ENCODE measurements at places on chromosomes 5 and 9. TPM values are rescaled to one million over a fixed set of nuclear protein-coding genes. Genes with fewer than 3 reads are reported as not detected.

The HAVCR1 gene
- total RNA-seq, result 1.2 TPM

The C9orf153 gene
- 0.69 TPM for total RNA-seq

- H3K27ac ChIP-seq, result no peak overlapping the region
- H3K4me1 ChIP-seq, result no peaks in the 10 kb centered on the region
- no peak for DNase-seq
- H3K27me3 ChIP-seq, result no peaks in the 10 kb centered on the region
Measured at GRCh38 chr5:141389153-141390042, 1.9 kb downstream of the PCDHGB4 start.

The SUSD3 gene
- 1.2 TPM for total RNA-seq

The SLC6A3 gene
- total RNA-seq, result not detected

- no peak overlapping the region for H3K27ac ChIP-seq
- DNase-seq, result no peak
- no peak overlapping the region for H3K4me3 ChIP-seq
- no peaks in the 10 kb centered on the region for H3K27me3 ChIP-seq
- H3K4me1 ChIP-seq, result no peaks in the 10 kb centered on the region
Measured at GRCh38 chr5:109299557-109299956, 110.2 kb downstream of the PJA2 start.

The FRRS1L gene
- 4.9 TPM for total RNA-seq

- peak within 1 kb of the TSS; percentile 99 for H3K27ac ChIP-seq
- DNase-seq, result peak; percentile 42
- H3K4me1 ChIP-seq, result peaks cover 34% of the 10 kb centered on the region
- peak within 1 kb of the TSS; percentile 90 for H3K4me3 ChIP-seq
- peaks cover 15% of the 10 kb centered on the region for H3K36me3 ChIP-seq
Measured at GRCh38 chr5:111756581-111757354, at the start of gene NREP. TSS of gene NREP (minus strand) at chr5:111757194. CDS start at chr5:111755772, 1,422 bp downstream.

The EGR1 gene
- 49.5 TPM for total RNA-seq

DNA sequence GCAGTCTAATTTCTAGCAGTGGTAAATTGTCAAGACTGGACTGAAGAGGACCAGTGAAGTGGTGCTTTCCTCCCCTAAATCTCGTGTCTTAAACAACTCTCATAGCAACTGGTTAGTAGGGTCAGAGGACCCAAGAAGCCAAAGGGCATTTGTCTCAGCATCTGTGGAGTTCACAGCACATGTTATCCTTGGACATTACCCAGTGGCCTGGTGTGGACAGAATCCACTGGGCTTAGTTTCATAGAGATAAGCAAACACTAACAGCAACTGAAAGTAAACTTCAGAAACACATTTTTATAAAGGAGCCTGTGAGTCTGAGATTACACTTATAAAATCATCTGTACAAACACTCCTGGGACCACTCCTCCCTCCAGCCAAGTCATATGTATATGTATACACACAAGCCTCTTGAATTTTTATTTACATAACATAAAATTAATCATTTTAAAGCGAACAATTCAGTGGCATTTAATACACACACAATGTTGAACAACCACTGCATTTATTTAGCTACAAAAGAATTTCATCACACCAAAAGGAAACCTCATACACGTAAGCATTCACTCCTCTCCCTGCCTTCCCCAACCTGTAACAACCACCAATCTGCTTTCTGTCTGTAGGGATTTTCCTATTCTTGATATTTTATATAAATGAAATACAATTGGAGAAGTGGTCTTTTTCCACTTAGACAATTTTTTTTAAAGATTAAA, 457.8 kb downstream of the RASEF start:
- no peak overlapping the region for H3K4me3 ChIP-seq
- peaks cover 12% of the 10 kb centered on the region for H3K4me1 ChIP-seq
- H3K27me3 ChIP-seq, result peaks cover 1% of the 10 kb centered on the region
- H3K27ac ChIP-seq, result no peak overlapping the region
- no peak for DNase-seq

- H3K27me3 ChIP-seq, result no peaks in the 10 kb centered on the region
- no peaks in the 10 kb centered on the region for H3K36me3 ChIP-seq
- no peak overlapping the region for H3K4me3 ChIP-seq
- DNase-seq, result no peak
Measured at GRCh38 chr5:96282020-96282419, 151.0 kb downstream of the PCSK1 start.

DNA sequence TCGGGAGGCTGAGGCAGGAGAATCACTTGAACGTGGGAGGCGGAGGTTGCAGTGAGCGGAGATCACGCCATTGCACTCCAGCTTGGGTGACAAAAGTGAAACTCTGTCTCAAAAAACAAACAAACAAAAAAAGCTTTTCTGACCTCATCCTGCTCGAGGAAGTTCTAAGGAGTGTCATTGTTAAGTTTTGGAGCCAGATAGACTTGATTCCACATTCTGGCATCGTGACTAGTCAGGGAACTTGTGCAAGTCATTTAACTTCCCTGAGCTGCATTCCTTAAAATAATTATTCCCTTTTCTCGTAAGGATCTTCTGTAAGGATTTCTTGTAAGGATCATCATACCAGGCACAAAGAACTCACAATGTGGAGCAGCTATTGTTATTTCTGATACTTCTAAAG, 26.2 kb downstream of the SNX24 start:
- no peak for DNase-seq
- peaks cover 4% of the 10 kb centered on the region for H3K4me1 ChIP-seq
- no peak overlapping the region for H3K27ac ChIP-seq
- no peaks in the 10 kb centered on the region for H3K27me3 ChIP-seq
- H3K36me3 ChIP-seq, result peaks cover 1% of the 10 kb centered on the region

GRCh38 chr9:135715056-135715595, 13.1 kb downstream of the KCNT1 start:
- no peak overlapping the region for H3K4me3 ChIP-seq
- H3K36me3 ChIP-seq, result no peaks in the 10 kb centered on the region
- DNase-seq, result no peak
- H3K27ac ChIP-seq, result no peak overlapping the region

DNA sequence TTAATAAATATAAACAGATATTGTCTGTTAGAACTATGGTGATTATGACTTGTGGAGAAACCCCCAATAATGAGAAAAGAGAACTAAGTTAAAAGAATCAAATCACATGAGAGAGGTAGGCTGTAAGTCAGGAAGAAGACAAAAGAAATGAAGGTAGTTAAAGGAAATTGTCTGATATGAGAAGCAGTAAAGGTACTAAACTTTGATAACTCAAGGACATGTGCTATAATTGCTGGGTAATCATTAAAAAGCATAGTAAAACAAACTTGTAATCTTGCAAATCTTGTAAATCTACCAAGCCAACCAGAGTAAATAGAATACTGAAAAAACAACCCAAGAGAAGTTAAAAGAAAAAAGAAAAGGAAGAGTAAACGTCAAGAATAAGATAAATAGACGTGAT, 207.0 kb upstream of the CTNND2 start:
- no peaks in the 10 kb centered on the region for H3K27me3 ChIP-seq
- H3K4me3 ChIP-seq, result no peak overlapping the region
- H3K27ac ChIP-seq, result no peak overlapping the region
- H3K36me3 ChIP-seq, result peaks cover 6% of the 10 kb centered on the region
- H3K4me1 ChIP-seq, result peaks cover 24% of the 10 kb centered on the region

DNA sequence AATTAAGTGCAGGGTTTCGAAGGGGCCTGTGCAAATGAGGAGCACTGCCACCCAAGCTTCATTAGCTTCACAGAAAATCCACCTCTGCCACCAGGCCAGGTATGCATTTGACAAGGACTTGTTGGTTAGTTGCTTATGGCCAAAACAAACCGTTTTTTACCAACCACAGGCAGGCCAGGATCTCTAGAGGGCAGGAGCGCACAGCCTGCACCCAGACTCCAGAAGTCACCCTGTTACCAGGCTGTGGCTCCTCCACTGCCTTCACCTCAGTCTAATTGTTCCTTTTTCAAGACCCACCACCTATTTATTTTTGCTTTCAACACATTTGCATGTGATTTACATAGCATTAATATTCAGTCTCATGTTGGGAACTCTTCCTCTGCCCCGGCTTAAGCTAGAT, 78.3 kb upstream of the HSPA9 start:
- no peak for DNase-seq
- H3K27ac ChIP-seq, result no peak overlapping the region
- peaks cover 5% of the 10 kb centered on the region for H3K4me1 ChIP-seq
- no peak overlapping the region for H3K4me3 ChIP-seq
- H3K36me3 ChIP-seq, result no peaks in the 10 kb centered on the region
- H3K27me3 ChIP-seq, result peaks cover 14% of the 10 kb centered on the region

DNA sequence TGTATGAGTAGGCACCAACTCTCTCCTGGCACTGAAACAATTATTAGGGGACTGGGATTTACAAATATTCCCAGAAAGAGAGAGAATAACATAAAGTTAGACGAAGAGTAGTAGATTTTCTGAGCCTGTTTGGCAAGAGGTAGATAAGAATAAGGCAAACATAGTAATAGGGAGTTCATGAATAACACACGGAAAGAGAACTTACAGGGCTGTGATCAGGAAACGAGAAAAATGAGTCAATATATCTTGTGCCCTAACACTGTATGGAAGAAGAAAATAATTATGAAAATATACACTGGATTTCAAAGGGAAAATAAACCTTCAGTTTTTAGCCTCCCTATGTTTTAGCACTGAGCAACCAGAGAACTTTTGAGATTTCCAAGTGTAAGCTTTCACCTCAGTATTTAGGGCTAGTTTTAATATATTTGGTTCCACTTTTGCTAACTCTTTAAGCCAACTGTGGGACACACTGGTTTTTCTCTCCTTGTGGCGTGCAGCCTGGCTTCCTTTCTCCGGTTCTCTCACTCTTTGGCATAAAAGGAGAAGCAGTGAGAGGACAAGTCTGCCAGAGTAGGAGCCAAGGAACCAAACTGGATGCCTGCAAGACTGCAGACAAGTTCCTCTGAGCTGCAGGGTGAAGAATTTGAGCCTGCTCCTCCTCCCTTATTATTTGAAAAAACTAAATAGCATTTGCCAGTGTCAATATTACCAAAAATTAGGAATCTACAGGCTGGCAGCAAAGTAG, 6.6 kb upstream of the KCNN2 start:
- no peaks in the 10 kb centered on the region for H3K36me3 ChIP-seq
- H3K27ac ChIP-seq, result no peak overlapping the region
- H3K4me1 ChIP-seq, result peaks cover 4% of the 10 kb centered on the region
- DNase-seq, result no peak

- no peaks in the 10 kb centered on the region for H3K4me1 ChIP-seq
- no peak for DNase-seq
- no peak overlapping the region for H3K4me3 ChIP-seq
- H3K36me3 ChIP-seq, result no peaks in the 10 kb centered on the region
Measured at GRCh38 chr5:179211068-179211467, 134.2 kb downstream of the ADAMTS2 start.

DNA sequence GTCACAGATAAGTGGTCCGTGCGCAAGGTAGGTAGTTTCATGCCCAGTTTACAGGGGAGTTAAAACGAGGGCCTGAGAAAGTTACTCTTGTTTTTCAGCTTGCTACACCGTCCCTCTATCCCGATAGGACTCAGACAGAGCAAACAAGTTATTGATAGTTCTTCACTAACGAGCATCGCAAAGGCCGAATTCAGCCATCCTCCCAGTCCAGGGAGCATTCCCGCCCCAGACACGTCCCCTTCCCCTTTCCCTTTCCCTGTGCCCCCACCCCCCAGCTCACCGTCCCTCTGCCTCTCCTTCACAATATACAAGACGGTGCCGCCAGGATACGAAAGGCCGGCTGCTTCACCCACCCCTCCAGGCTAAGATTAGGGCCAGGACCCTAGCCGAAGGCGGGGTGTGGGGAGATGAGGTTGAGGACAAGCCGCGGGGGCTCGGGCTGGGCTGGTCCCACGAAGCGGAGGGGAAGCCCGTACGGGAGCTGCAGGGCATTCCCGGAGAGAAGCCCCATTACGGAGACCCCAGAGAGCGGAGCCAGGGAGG, 599 bp downstream of the KIAA1191 start:
- H3K36me3 ChIP-seq, result peaks cover 12% of the 10 kb centered on the region
- H3K27ac ChIP-seq, result peak overlapping the region; percentile 99
- peaks cover 27% of the 10 kb centered on the region for H3K27me3 ChIP-seq
- peak overlapping the region; percentile 99 for H3K4me3 ChIP-seq
- DNase-seq, result peak; percentile 24
- H3K4me1 ChIP-seq, result peaks cover 5% of the 10 kb centered on the region

The TMEM215 gene
- total RNA-seq, result not detected

The CATSPER3 gene
- 1.3 TPM for total RNA-seq

The WWC1 gene
- total RNA-seq, result 62.3 TPM

GRCh38 chr9:137691646-137692351, 73.0 kb downstream of the EHMT1 start:
- H3K27ac ChIP-seq, result peak overlapping the region; percentile 33
- H3K4me3 ChIP-seq, result no peak overlapping the region
- H3K36me3 ChIP-seq, result peaks cover 4% of the 10 kb centered on the region
- no peaks in the 10 kb centered on the region for H3K27me3 ChIP-seq

- H3K4me1 ChIP-seq, result no peaks in the 10 kb centered on the region
- no peaks in the 10 kb centered on the region for H3K27me3 ChIP-seq
- no peak overlapping the region for H3K4me3 ChIP-seq
- H3K36me3 ChIP-seq, result peaks cover 4% of the 10 kb centered on the region
- no peak overlapping the region for H3K27ac ChIP-seq
- no peak for DNase-seq
Measured at GRCh38 chr9:36063804-36064447, 27.2 kb downstream of the RECK start.

GRCh38 chr5:149603920-149604319, 22.6 kb downstream of the ARHGEF37 start:
- H3K27me3 ChIP-seq, result no peaks in the 10 kb centered on the region
- H3K4me3 ChIP-seq, result no peak overlapping the region
- DNase-seq, result no peak
- H3K36me3 ChIP-seq, result no peaks in the 10 kb centered on the region
- H3K27ac ChIP-seq, result no peak overlapping the region
- H3K4me1 ChIP-seq, result peaks cover 1% of the 10 kb centered on the region

The IRGM gene
- total RNA-seq, result not detected

The GABRA6 gene
- total RNA-seq, result not detected

DNA sequence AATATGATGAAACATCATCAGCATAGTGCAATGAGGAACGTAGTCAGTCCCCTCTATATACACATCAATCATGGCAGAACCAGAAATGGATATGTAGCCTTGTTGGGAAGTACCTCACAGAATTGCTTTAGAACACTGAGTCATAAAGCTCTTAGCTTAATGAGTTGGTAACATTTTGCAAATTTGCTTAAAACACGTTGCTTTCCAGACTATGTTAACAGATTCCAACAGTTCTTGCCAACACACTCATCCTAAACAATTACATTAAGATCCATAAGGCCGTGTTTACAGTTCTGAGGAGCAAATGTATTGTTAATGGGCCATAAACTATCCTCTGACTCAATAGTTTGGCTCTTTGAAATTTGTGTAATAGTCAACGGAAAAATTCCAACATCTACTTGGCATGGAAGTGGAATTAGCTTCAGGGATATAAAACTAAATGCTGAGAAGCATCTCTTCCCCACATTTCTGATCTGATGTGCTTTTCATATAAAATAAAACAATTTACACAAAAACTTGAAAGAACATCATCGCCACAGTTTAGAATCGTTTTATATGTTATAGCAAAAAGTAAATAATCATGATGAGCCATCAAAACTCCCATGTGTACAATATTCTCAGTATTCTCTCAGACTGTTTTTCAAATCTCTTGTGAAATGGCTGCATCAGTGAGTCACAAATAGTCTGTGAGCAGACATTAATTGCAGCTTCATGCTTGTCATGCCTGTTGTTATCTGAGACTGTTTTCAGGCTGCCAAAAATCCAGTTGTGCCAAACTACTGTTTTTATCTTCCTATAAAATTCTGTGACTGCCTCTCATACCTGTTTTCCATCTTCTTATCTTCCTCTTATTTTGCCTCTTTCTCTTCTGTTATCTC, 291.9 kb downstream of the COX7C start:
- H3K4me3 ChIP-seq, result no peak overlapping the region
- DNase-seq, result no peak
- no peaks in the 10 kb centered on the region for H3K27me3 ChIP-seq
- no peaks in the 10 kb centered on the region for H3K4me1 ChIP-seq

- no peaks in the 10 kb centered on the region for H3K27me3 ChIP-seq
- no peak overlapping the region for H3K4me3 ChIP-seq
- H3K36me3 ChIP-seq, result no peaks in the 10 kb centered on the region
- no peak for DNase-seq
- peaks cover 13% of the 10 kb centered on the region for H3K4me1 ChIP-seq
Measured at GRCh38 chr5:149062371-149063016, 368 bp downstream of the SH3TC2 start.

Measured in progenitor cell of endocrine pancreas (in vitro differentiated cells).